ENCODE measurements at places on chromosomes 4 and X.

- no peak for DNase-seq
These were observed 69.6 kb downstream of the KIT start for GRCh38 chr4:54727346-54727745.

DNA sequence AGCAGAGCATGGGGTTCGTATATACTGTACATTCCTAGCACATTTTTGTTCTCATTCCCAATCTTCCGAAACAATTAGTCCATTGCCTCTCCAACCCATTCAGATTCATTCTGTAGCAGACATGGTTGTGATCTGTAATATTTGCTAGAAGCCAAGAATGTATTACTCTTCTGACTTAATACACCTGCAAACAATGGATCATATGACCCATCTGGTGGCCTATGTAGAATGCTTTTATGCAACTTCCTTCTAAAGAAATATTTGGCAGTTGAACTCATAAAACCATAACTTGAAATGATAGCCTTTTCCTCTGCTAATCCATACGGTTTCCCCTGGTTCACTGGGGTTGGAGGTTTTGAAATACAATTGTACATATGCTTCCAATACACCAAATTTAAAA, 32.8 kb upstream of the SGMS2 start:
- no peak for DNase-seq

DNA sequence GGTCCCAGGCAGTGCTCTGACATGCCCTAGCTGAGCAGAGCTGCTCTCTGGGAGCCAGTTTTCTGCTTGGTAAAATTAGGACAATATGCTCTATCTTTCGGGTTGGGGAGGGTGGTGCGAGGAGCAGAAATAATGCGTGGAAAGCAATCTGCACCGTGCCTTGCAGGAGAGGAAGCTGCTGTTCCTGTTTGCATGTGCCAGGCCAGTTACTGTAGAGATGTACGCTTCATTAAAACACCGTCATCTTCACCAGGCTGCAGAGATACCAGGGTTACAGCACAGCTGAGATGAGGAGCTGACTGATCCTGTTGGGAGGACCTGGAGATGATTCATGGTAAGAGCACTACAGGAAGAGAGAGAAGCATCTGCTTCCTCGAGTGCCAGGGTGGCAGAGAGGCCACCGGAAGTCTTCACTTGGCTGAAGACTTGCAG, 29.5 kb upstream of the IRF2 start:
- no peak for DNase-seq

DNA sequence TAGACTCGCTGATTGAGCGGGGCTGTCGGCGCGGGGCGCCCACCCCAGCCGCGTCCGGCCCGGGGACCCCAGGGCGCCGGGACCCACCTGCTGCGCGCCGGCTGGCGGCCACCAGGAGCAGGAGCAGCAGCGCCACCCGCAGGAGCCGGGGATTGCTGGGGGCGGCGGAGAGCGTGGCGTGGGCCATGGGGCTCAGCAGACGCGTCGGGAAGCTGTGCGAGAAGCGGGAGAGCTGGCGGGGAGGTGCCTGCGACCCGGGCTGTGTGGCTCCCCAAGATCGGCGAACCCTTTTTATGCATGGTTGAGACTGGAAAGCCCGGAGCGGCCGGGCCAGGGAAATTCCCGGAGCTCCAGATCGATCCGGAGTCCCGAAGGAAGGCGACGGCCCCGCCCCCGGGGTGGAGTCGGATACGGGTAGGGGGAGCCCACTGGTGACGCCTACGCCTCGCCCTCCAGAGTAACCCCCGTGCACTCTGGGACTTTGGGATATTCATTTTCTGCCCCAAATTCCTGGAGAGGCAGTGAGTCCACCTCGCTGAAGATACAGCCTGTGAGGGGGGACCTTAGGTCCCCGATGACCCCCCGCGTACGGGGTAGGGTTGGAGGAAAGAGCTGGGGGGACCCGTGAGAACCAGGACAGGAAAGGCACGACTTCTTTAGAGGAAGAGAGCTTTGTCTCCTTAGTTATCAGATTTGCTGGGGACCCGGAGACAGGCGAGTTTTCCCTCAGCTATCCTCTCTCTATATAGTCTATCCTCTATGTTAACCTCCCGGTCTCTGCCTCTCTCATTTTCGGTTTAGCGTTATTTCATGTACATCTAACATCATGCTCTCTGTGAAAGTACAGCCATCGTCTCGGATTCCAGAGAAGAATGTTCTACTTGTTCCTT, at the start of gene CXCL3:
TSS of gene CXCL3 (minus strand) at position 265 of the 890 bp plus-strand sequence. CDS start at position 187, 78 bp downstream.
- no peak for DNase-seq

DNA sequence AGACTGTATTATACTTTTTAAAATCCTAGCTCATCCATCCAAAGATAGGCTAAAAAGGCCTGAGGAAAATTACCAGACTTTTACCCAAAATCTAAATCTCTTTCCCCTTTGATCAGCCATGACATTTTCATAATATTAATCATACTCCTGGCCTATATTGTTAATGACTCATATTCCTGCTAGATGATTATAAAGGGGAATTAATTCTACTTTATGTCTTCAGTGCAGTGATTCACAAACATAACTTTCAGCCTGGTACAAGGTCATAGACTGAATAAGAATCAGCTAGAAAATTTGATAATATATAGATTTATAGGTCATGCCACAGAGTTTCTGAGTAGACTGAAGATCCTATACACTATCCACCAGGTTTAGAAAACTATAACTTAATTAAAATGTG, 1905.4 kb downstream of the C4orf33 start:
- DNase-seq = no peak

- no peak for DNase-seq
These were observed 1.4 kb downstream of the AMMECR1 start for GRCh38 chrX:110316351-110317060.

- no peak for DNase-seq
These were observed 809 bp downstream of the ZFP92 start for GRCh38 chrX:153411988-153412574.

All from activated CD4-positive, alpha-beta T cell treated with anti-CD3 and anti-CD28 coated beads for 4 hours (primary cell).